ENCODE measurements at places on chromosomes 11 and 22.

DNA sequence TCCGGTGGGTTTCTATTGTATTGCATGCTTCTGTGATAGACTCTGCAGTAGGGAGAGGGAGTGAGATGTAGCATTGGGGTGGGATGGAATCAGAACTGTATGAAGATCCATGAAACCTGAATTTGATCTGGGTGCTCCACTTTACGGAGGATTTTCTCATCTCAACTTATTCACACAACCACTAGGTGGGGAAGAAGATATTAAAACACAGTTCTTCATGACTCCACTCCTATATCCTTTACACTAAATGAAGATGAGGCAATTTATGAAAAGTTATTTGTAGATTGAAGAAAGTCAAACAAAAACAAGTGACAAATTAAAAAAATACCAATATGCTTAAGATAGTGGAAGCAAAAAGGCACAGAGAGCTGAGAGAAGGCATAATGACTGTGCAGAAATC, 92.6 kb upstream of the PDGFD start:
- H3K4me3 ChIP-seq, result no peak overlapping the region
- no peak overlapping the region for H3K27ac ChIP-seq
- no peaks in the 10 kb centered on the region for H3K4me1 ChIP-seq
- H3K27me3 ChIP-seq, result peaks cover 2% of the 10 kb centered on the region
- no peaks in the 10 kb centered on the region for H3K36me3 ChIP-seq

GRCh38 chr11:134712228-134713145, 300.4 kb upstream of the B3GAT1 start:
- H3K4me3 ChIP-seq, result no peak overlapping the region
- no peak overlapping the region for H3K27ac ChIP-seq
- no peak for DNase-seq
- no peaks in the 10 kb centered on the region for H3K27me3 ChIP-seq
- no peaks in the 10 kb centered on the region for H3K4me1 ChIP-seq

- H3K27ac ChIP-seq, result no peak overlapping the region
- H3K27me3 ChIP-seq, result no peaks in the 10 kb centered on the region
- no peak overlapping the region for H3K4me3 ChIP-seq
- no peak for DNase-seq
- no peaks in the 10 kb centered on the region for H3K36me3 ChIP-seq
- no peaks in the 10 kb centered on the region for H3K4me1 ChIP-seq
Measured at GRCh38 chr22:37704645-37705044, 7.8 kb downstream of the TRIOBP start.

- H3K4me3 ChIP-seq, result no peak overlapping the region
- H3K36me3 ChIP-seq, result no peaks in the 10 kb centered on the region
- no peak for DNase-seq
- no peaks in the 10 kb centered on the region for H3K4me1 ChIP-seq
Measured at GRCh38 chr11:88383447-88383846, 45.9 kb upstream of the CTSC start.

DNA sequence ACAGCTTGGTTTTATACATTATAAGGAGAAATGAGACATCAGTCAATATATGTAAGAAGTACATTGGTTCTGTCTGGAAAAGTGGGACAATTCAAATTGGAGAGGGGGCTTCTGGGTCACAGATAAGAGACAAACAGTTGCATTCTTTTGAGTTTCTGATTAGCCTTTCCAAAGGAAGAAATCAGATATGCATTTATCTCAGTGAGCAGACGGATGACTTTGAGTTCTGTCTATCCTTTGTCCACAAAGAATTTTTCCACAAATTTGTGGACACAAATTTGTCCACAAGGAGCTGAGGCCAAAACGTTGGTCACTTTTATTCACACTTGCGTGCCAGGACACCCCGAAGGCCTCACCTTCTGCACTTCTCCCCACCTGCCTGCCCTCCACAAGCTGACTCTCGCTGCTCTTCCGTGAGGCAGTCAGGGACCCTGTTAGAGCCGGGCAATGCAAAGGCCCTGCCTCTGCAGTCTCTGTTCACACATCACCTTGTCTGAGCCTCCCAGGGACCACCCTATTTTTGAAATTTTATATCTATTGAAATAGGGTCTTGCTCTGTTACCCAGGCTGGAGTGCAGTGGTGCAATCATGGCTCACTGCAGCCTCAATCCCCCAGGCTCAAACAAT, 20.5 kb downstream of the IL17REL start:
- no peak overlapping the region for H3K27ac ChIP-seq
- peaks cover 24% of the 10 kb centered on the region for H3K27me3 ChIP-seq
- H3K4me1 ChIP-seq, result peaks cover 16% of the 10 kb centered on the region
- H3K36me3 ChIP-seq, result no peaks in the 10 kb centered on the region

Measured in T-cell (primary cell).